Activated CD4-positive, alpha-beta T cell treated with anti-CD3 and anti-CD28 coated beads, Interleukin-2, amount 50 U/mL, for 16 hours (primary cell): ENCODE measurements at places on chromosomes 11 and 22.

- no peak for DNase-seq
These were observed 5.5 kb downstream of the RCOR2 start for GRCh38 chr11:63911440-63911839.

- peak; percentile 68 for DNase-seq
These were observed 33.7 kb upstream of the MPPED1 start for GRCh38 chr22:43377896-43378704.

DNA sequence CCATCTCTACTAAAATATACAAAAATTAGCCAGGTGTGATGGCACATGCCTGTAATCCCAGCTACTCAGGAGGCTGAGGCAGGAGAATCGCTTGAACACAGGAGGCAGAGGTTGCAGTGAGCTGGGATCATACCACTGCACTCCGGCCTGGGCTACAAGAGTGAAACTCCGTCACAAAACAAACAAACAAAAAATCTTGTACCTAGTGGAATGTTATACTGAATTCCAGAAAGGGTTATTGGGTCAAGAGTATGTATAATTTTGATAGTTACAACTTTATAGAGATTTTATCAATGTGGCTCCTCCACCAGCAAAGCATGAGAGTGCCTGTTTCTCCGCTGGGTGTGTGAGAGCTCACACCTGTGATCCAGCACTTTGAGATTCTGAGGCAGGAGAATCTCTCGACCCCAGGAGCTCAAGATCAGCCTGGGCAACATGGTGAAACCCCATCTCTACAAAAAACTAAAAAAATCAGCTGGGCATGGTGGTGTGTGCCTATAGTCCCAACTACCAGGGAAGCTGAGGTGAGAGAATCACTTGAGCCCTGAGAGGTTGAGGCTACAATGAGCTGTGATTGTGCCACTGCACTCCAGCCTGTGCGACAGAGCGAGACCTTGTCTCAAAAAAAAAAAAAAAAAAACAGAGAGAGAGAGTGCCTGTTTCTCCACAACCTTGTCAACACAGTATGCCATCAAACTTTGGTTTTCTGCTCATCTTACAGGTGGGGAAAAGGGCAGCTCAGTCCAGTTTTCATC is 12.7 kb upstream of the FOLR1 start:
- no peak for DNase-seq

DNA sequence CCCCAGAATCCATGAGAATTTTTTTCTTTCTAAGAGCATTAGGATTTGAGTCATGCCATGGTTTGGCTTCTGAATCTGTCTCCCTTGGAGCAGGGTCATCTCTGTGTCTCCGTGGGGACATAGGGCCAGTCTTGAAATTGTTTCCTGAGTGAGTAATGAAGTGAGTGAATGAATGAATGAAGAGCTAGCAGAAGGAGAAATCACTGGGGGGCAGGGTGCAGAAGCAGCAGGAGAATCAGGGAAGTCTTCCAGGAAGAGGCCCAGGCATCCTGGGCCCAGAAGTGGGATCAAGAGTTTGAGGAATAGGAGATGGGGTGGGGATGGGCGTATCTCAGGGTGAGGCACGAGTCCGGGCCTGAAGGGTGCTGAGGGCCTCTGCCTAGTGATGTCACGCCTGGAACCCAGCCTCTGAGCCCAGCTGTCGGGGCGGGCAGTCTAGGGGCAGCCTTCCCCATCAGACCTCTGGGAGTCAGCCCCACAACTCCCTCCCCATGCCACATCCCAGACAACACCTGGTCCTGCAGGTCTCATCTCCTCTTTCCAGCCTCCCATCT is 12.5 kb upstream of the MGAT3 start:
- DNase-seq, result no peak

DNA sequence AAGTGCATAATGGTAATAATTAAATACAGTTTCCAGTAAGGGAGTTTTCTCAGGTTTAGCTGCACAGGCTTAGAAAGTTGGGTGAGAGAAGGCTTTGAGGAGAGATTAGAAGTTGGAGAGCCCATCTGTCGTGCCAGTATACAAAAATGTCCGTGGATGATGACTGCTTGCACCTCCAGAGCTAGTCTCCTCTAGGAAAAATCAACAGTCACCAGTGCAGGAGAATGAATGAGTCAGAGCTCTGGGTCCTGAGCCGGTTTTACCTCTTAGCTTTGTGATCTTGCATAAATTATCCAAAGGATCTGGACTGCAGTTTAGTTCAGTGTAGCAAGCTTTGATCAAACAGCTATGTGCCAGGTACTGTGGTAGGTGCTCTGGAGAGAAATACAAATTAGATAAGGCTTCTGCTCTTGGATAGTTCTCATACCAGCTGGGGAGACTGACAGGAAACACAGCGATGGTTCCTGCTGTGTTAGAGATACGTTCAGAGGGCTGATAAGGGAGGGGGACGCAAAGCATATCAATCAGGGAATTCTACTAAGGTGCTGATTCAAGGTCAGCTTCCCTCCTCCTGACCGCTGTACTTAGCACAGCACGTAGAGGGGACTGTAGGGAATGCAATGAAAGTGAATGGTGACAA is 125.9 kb downstream of the TEAD1 start:
- DNase-seq, result no peak

DNA sequence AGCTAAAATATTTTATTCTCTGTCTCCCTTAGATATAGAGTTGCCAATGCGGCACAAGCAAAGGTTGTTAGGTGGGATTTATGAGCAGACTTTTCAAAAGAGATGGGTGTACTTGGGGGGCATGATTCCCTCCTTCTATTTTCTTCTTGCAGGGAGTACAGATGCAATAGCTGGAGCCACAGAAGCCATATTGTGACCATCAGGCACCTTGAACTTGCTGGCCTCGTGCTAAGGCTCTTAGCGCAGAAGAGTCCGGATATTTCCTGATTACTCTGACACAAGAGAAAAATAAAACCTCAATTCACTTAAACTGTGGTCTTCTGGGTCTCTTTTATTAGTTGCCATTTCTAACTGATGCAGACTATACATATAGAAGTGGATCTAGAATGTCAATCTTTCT is 547.4 kb downstream of the MIAT start:
- no peak for DNase-seq

GRCh38 chr22:22110548-22111266 is 128.1 kb upstream of the TOP3B start:
- DNase-seq, result peak; percentile 82

- no peak for DNase-seq
These were observed 476.8 kb upstream of the B3GAT1 start for GRCh38 chr11:134888821-134889220.
